Right forelimb (tissue), 1 donor: ENCODE measurements at places on chromosomes 16 and 17.

GRCh38 chr17:8275421-8276290 is 12.8 kb upstream of the RANGRF start:
- no peak for DNase-seq

DNA sequence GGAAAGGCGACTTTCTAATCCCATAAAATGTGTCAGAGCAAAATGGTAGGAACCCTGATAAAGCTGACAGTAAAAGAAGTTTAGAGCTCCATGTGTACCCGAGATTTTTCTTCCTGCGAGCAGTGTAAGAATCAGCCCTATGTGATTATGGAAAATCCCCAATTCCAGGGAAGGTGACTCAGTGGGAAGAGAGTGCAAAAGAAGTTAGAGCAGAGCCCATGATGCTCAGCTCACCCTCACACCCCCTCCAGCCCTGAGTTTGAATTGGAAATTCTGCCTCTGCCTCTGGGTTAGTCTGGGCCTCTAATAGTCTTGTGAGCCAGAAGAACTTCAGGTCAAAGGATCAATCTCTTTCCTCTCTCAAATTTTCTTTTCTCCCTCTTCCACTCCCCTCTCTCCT is 12.5 kb downstream of the C17orf78 start:
- DNase-seq = no peak

GRCh38 chr16:68219725-68220351 is 16.1 kb downstream of the ESRP2 start:
- no peak for DNase-seq

GRCh38 chr17:4331614-4332013 is 34.9 kb downstream of the UBE2G1 start:
- no peak for DNase-seq

GRCh38 chr16:89009343-89010209 is 32.6 kb upstream of the CBFA2T3 start:
- DNase-seq = no peak

GRCh38 chr17:30942308-30943079 is 20.7 kb downstream of the ADAP2 start:
- no peak for DNase-seq

GRCh38 chr17:61323003-61323908 is 76.4 kb upstream of the TBX2 start:
- no peak for DNase-seq

GRCh38 chr17:7016418-7016817 is 4.0 kb downstream of the RNASEK start:
- DNase-seq = no peak
